ENCODE measurements at places on chromosomes 5 and 9. TPM values are rescaled to one million over a fixed set of nuclear protein-coding genes. Genes with fewer than 3 reads are reported as not detected.

GRCh38 chr9:135299239-135299590 lies 180.4 kb upstream of the PPP1R26 start:
- DNase-seq, result no peak

Gene ZCCHC7
- 10.1 TPM for total RNA-seq

GRCh38 chr9:32742296-32742695 lies 41.0 kb upstream of the TMEM215 start:
- DNase-seq, result no peak

Gene YIPF5
- total RNA-seq, result 18.9 TPM

- DNase-seq, result no peak
Measured at GRCh38 chr9:31071606-31072286, 1312.7 kb upstream of the ACO1 start.

DNA sequence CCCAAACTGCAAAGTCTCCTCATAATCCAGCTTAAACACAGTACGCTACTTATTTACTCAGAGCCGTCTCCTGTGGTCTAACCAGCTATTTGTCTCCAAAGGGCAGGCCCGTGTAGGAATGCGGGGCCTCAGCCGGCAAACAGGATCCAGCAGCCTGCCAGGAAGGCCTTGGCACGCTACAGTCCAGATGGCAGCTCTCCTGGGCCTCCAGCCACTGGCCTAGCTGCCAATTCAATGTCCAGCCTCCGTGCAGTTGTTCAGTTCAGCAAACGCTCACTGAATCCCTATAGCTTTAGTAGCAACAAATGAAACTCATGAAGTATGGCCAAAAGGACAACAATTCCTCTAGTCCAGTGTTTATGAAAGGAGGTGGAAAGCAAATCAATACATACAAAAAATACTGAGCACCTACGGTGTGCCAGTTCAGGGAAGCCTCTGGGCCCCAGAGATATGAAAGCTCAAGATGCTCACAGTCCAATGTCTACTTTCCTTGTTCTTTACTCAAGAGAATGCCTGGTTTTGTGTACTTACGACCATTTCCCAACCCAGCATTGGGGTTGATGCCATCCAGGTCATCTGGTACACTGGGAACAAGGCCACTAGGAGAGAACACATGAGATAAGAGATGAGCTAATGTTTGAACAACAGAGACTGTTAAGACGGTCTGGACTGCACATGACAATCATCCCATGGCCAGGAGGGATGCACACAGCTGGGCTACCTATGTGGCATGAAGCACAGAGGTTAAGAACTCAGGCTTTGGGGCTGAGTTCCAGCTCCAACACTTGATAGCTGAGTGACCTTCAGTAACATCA lies 8.3 kb downstream of the CDK5RAP2 start:
- DNase-seq, result peak; percentile 80

DNA sequence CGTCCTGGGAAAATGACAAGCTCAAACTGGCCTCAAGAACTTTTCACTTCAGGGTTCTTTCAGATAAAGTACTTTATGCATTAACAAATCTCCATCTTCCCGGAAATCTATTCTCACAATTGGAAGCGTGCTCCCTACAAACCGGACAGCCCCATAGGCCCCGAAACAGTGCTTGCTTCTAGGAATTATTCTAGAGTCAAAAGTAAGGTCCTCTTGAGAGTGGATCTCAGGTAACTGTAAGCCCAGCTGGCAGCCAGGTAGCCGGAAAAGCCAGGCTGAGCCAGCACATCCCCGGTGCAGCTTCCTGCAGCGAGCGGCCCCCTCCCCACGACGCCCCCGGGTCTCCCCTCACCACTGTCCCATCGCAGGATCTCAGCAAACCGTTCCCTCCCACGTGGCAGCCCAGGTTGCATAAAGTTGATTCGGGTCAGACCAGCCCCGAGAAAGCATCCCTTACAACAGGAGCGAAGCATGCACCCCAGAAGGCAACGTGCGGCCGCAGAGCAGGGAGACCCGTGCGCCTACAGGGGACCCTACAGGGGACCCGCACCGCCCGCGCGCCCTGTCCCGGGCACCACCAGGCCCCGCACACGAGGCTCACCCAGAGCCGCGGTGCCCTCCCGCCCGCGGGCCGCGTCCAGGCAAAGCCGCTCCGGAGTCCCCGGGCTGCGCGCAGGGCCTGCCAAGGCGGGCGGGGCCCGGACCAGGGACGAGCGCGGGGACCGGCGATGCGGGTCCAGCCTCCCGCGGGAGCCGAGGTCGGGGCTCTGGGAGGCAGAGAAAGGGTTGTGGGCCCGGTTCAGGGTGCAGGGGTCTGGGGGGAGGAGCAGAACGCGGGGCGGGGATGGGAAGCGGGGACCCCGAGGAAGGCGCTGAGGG lies 920 bp downstream of the LPCAT1 start:
- peak; percentile 27 for DNase-seq

GRCh38 chr9:86990290-86990689 lies 43.0 kb upstream of the GAS1 start:
- DNase-seq, result no peak

Gene SOHLH1
- not detected for total RNA-seq

Data from body of pancreas (tissue), 4 donors.